Fibroblast of skin of left biceps (primary cell): ENCODE measurements at places on chromosomes 11 and 22.

GRCh38 chr11:44351006-44351660, 41.2 kb upstream of the ALX4 start:
- no peak for DNase-seq

- DNase-seq: no peak
These were observed at the start of gene DRICH1 for GRCh38 chr22:23632178-23632577. Gene DRICH1, minus strand, starts transcription at chr22:23632321. Its CDS starts 298 bp downstream, at chr22:23632023.

GRCh38 chr11:87739766-87740165, 435.5 kb downstream of the RAB38 start:
- DNase-seq: peak; percentile 17

DNA sequence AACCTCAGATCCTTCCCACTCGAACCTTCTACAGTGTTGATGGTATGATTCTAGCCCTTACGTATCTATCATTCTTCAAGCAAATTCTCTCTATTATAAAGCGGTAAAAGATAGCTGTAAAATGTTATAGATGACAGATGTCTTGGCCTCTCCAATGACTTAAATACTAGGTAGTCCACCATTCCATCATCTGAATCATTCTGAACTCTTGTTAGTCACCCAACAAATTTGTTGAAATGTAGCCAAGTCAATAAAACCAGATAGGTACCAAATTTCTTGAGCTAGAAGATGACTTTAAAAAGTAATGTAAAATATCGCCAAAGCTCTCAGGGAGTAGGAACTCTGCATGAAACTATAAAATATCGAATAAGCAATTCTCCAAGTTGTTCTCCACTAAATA, 32.6 kb upstream of the PICALM start:
- no peak for DNase-seq

DNA sequence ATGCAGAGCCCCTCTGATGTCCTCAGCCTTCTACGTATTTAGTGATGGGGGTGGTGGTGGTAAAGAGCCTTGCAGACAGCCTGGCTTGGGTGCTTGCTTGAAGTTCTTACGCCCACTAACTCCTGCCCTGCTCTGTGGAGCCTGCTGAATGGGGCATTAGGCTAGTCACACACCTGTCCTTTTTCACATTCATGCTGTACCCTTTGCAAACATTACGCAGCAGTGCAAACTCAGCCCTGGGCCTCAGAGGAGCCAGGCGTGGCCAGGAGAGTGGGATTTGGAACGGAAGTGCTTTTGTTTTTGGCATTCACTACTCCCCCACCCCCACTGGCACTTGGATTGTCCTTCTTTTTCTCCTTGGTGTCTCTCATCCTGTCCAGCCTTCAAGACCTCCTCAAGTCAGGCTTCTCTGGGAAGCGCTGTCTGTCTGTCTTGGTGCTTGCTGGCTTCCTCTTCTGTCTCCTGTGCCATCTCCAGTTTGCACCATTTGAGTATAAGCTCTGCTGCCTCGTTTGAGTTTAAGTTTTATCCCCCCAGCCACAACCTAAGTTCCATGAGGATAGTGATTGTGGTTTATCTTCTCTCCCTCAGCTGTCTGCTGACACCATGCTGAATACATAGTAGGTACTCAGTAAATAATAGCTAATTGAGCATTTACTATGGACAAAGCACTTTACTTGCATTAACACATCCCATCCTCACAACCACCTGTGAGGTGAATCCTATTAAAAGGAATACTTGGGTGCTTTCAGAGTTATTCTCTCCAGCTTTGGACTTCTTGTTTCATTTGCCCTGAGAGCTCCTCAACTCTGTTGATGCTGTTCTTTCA, 26.7 kb downstream of the ZBTB16 start:
- DNase-seq: no peak
